ENCODE measurements at places on chromosomes 5 and 9. TPM values are rescaled to one million over a fixed set of nuclear protein-coding genes. Genes with fewer than 3 reads are reported as not detected.
A peak's percentile ranks its signal among the peaks of the same experiment; 100 is the strongest.

MED7 gene
- total RNA-seq = 17.0 TPM

FBP2 gene
- not detected for total RNA-seq

PAPPA gene
- total RNA-seq = not detected

- DNase-seq = no peak
Observed at GRCh38 chr5:170527991-170528390, 24.2 kb downstream of the KCNIP1 start.

GRCh38 chr5:76099756-76100155 lies 16.6 kb downstream of the SV2C start:
- DNase-seq = no peak

- DNase-seq = no peak
Observed at GRCh38 chr5:111972548-111972947, 215.6 kb upstream of the NREP start.

DNA sequence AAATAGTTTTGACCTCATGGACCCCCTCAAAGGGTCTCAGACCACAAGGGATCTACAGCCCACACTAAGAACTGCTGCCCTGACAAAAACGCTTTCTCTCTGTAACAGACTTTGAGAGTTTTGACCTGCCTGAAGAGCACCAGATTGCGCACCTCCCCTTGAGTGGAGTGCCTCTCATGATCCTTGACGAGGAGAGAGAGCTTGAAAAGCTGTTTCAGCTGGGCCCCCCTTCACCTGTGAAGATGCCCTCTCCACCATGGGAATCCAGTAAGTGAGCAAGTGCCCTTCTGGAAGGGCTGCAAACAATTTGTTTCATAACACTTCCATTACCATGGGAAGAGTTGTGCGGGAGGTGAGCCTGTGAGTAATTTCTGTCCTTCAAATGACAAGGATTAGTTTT lies 6.0 kb downstream of the PTTG1 start:
- no peak for DNase-seq

DNA sequence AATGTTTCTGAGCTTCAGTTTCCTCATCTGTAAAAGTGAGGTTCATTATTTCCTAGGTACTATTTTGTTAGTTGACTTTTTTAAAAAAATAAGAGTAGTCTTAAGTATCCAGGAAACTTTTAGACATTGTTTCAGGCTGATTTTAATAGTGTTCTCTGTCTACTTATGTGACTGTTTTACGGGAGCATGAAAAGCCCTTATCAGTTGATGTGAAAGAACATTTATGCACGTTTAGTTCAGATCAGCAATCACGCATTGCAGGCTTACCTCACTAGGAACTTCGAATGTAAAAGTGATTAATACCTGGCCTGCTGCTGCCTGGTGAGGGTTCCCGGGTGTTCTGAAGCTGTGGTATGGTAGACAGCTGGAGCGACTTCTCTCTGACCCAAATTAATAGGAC lies 8.1 kb downstream of the SNX18 start:
- no peak for DNase-seq

DNA sequence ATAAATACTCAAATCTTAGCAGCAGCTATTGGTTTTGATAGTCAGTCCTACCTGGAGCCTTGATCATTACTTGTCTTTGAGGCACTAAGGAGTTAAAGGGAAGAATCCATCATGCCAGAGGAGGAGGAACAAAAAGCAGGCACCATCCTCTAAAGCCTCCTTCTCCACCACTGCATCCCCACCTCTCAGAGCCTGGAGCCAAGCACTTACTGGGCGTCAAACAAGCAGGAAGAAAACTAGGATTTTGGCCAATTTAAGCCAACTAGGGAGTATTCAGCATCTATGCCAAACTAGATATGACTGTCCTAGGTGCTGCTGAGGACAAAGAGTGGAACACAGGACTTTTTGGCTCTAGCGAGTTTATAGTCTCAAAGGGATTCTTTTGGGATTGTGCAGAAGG lies 152.5 kb downstream of the PPP2R2B start:
- no peak for DNase-seq

DNA sequence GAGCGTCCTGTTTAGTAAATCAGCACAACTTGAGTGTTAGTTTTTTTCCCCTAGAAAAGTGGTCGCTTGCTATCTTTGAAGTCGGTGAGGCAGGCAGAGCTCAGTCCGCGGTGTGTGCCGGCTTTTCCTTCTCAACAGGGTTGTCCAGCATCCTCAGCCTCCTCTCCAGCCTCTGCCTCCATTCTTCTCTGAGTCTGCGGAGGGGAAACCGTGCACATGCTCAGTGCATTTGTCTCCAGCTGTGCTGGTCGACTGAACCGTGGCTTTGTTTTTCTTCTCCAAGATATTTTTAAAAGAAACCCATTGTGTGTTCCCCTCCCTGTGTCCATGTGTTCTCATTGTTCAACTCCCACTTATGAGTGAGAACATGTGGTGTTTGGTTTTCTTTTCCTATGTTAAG lies 25.3 kb downstream of the FAM240B start:
- DNase-seq = no peak

GRCh38 chr9:88925481-88925880 lies 65.8 kb upstream of the S1PR3 start:
- DNase-seq = no peak

DNA sequence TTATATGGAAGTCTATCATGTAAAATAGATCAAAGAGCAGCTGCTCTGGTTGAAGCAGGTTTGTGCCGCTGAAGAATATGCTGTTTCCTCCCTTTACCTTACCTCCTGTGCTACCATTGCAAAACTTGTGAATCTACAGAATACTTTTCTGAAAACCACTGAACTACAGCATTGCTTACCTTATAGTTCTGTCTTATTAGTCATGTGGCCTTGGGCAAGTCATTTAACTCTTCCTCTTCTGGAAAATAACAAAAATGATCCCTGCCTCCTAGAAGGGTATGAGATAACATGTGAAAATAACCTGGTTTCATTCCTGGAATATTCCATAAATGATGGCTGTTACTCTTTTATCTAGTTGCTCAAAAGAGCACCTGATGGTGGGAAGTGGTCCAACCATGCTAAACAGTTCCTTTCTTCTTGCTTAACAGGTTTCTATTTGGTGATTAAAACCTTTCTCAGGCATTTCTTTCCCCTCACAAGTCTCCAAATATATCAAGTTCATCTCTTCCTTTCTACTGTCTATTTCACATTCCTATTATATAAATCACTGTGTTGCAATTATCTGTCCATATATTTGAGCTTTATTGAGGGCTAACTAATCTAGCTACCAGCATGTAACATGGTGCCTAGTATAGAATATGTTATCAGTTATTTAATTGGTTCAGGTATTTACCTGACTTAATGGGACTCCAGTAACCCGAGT lies 15.0 kb downstream of the TRIM32 start:
- no peak for DNase-seq

DNA sequence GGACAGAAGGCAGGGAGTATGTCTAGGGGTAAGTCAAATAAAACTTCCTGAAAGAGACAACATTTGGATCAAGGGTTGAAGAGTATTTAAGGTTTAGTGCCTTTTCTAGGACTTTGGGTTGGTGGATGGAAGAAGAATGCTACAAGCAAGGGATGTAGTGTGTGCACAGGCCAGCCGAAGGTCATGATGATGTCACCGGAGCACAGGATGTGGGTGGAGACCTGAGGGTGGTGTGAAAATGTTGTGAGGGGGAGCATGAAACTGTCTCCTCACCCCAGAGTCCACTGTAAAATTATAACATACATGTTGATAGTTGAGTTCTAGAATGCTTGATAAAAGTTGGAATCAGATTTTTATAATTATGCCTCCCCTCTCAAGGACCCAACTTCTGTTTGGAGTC lies 553.3 kb upstream of the SGCD start:
- DNase-seq = peak; percentile 46

DNA sequence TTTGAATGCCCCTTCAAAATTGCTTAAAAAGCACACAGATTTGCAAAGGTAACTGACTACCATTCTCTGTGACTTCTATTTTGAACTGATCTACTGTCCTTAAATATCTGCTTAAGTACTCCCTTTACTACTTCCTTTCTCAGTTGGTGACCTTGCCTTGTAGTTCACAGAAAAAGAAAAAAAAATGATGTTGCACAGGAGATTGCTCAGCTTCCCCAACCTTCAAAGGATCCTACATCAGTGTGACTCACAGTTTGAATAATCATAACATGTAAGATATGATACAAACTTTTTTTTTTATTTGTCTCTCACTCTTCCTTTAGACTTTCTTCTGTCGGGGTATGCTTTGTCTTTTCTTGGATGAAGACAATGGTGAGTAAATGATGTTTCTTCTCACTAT lies 1029.6 kb downstream of the CDH12 start:
- DNase-seq = no peak

BTF3 gene
- total RNA-seq = 601 TPM

GRCh38 chr9:5421163-5421562 lies 16.6 kb downstream of the PLGRKT start:
- no peak for DNase-seq

ENTPD2 gene
- not detected for total RNA-seq

GRCh38 chr9:4344946-4345345 lies 45.1 kb upstream of the GLIS3 start:
- DNase-seq = peak; percentile 63

DNA sequence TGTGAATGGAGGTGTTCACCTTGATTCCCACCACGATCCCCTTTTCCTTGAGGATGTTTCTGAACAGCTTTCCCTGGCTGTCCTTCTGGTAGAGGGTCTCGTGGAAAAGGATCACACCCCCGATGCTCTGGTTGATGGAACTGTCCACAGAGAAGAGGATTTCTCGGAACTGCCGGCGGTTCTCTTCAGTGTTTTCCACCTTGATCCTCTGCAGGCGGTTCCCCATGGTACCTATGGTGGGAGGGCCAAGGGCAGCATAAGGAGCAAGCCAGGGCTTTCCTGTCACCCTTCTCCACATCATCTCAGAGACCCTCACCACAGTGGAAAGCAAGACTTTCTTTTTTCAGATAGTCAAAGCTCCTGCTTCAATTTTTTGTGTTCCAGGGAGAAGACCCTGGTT lies 5.8 kb downstream of the ALDOB start:
- no peak for DNase-seq

GRCh38 chr5:100777680-100778300 lies 125.3 kb downstream of the ST8SIA4 start:
- DNase-seq = no peak

DNA sequence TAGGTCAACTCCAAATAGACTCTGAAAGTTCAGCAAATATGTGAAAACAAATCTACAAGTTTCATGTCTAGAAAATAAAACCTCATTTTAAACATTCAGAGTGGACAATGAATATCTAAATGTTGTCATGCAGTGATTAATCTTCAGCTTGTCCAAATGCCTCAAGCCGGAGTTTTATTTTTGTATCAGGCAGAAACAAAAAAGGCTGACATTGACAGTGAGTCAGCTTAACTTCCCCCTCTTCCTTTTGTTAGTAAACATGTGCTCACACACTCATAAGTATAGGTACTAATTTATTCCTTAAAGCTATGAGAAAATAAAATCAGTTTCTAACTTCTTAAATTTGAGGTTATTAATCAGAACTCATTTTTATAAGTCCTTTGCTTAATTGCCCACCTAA lies 467.9 kb upstream of the DAB2 start:
- no peak for DNase-seq

DNA sequence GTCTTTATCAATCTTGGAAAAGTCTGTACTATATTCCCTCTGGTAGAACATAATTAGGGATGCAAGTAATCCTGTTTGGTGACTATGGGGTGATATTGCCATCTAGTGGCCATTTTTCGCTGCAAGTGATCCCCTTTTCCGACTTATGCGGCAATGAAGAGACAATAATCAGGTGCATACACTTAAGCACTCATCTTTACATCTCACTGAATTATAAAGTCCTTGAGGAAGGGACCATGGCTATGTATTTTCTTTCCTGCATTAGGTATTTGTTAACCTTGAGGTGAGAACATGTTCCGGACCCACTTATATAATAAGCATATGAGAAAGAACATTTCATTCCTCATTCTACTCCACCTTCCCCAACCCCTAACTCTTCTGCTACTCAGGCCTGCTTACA lies 19.6 kb upstream of the LIX1 start:
- peak; percentile 64 for DNase-seq

FYB1 gene
- total RNA-seq = 270 TPM

PCDHB8 gene
- total RNA-seq = not detected

DNA sequence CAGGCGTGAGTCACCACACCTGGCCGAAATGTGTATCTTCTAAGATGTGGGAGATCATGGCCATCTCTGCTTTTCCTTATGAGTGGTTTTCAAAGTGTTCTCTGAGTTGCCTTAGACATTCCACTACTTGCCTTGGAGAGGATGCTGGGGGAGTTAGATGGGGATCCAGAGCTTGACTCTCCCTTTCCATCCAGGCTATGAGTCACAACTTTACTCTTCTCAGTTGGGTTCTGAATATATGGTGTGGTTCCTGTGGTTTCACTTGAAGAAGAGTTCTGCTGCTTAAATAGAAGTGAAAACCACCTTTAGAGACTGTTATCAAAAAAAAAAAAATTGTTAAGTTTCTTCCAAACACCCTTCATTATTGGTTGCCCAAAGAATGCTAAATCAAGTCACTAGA lies 217.6 kb downstream of the ZNF608 start:
- DNase-seq = no peak

UNC5A gene
- total RNA-seq = not detected

AIF1L gene
- total RNA-seq = 0.23 TPM

CTNND2 gene
- total RNA-seq = not detected

SCGB3A2 gene
- total RNA-seq = not detected

DNA sequence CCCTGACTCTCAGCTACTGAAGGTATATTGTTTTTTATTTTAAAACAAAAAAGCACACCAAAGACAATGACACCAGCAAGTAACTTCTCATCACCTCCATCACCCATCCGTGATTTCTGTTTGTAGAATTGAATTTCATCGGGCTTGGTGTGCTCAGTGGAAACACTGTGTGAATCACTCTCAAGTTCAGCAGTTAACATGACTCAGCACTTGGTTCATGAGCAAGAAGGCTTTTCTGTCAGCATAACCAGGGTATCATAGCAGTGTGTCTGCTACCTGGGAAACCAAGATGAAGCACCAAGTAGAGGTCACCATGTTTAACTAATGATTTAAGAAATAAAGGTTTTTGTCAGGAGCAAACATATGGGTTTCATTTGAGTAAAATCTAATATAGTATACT lies 123.7 kb downstream of the INSYN2B start:
- DNase-seq = no peak

LEAP2 gene
- 2.7 TPM for total RNA-seq

DNA sequence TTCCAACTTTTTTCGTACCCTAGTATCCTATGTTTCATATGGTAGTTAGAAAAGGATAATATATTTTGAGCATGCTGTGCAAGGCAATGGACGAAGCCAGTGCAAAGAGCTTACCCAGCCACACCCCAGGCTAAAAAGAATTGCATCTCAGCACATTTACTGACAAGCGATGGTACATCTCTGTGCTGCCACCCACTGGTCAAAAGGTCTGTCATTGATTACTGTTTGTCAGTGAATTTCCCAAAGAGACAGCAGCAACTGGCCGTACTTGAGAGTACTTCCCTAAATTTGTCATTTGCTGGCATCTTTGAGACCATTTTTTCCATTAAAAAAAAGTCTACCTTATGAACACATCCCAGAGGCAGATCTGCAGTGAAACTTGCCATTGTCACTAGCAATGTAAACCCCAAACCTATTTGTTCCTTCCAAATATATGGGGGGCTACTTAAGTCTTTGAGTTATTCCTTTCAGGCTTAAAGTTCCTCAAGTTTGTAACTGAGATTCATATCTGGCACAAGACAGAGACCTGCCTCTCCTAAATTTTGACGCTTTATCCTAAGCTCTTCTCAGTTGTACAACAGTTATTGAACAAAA lies 184.3 kb downstream of the CTNND2 start:
- no peak for DNase-seq

- DNase-seq = no peak
Observed at GRCh38 chr5:961711-962240, 46.8 kb upstream of the NKD2 start.

All from activated CD8-positive, alpha-beta memory T cell treated with anti-CD3 and anti-CD28 coated beads, Interleukin-2, amount 10 ng/mL, durations not matched to agents 7 days and 5 days (primary cell).